ENCODE measurements at places on chromosomes 2 and 18.

DNA sequence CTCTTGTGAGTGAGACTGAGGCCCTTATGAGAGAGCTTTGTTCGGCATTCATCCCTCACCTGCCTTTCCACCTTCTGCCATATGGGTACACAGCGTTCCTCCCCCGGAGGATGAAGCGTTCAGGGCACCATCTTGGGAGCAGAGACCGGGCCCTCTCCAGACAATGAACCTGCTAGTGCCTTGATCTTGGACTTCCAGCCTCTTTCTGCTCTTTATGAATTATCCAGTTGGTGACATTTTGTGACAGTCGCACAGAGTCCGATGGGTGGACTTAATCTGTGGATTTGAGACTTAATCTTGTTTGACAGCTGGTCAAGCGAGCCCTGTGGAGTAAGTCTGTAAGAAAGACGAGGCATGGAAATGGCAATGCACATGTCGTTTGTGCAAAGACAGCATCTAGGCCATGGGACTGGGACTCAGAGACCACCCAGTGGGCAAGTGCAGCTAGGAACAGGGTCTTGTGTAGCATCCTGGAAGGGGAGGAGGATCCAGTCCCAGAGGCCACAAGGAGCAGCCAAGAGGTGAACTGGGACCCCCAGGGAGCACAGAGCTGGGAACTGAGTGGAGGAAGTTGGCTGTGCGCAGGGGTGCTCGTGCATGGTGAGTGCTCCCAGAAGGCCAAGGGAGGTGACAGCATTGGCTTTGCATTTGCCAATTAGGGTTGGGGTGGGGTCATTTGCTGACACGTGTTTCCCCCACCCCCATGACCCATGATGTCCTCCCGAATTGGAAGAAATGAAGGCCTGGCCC, 69.5 kb upstream of the HDAC4 start:
- no peak for DNase-seq

DNA sequence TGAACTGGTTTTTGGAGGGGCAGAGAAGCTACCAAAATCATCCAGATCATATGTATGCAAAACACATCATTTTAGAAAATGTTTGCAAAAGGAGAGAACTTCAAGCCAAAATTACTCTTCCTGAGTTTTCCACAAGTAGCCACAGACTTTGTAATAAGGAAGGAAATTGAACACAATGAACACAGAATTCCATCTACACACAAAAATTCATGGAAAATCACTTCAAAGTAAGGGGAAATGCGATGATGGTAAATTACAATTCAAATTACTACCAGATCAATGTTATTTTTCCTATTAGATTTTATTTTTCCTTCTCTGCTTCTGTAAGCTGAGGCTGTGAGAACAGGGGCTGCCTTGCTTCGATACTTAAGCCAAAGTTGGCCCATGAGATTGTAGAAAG, 172.1 kb upstream of the ARL4C start:
- DNase-seq = no peak

- no peak for DNase-seq
Measured at GRCh38 chr2:227616631-227617030, 667 bp upstream of the SCYGR4 start.

DNA sequence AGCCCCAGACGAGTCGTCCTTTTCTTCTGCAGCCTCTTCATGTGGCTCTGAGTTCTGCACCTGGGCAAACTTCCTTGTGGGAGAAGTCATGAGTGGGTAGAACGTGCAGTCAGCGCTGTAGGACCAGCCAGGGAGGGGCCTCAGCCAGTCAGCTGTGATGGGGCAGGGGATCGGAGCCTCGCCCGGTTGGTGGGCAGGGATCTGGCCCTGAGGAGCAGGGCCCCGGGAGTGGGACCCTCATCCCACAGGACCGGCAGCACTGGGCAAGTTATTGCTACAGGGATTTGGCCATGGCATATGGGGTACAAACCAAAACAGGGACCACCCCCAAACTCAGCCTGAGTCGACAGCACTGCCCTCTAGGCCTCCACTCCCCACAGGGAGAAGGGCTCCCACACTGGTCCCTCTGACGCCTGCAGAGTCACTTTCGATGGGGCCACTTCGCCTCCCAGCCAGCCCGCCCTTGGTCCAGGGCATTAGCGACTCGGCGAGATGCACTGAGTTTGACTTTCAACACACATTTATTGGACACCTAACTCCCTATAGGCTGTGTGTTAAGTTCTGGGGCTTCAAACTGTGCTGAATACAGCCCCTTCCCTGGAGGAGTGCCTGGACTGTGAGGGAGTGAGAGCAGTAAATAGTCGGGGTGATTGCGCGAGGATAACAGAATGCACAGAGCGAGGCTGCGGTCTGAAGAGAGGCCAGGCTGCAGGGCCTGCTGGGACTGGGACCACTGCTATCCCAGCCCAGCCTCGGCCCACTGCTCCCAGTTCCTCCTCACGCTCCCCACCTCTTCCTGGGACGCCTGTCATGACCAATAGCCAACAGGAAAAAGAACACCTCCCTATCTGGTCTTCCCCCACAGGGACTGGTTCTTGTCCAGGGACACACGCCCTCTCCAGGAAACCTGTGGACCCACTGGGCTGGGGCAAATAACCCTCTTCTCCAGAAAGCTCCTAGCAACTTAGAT, 55.9 kb downstream of the SDC1 start:
- DNase-seq = no peak

- DNase-seq = no peak
Measured at GRCh38 chr2:26118682-26119081, 54.2 kb upstream of the GAREM2 start.

DNA sequence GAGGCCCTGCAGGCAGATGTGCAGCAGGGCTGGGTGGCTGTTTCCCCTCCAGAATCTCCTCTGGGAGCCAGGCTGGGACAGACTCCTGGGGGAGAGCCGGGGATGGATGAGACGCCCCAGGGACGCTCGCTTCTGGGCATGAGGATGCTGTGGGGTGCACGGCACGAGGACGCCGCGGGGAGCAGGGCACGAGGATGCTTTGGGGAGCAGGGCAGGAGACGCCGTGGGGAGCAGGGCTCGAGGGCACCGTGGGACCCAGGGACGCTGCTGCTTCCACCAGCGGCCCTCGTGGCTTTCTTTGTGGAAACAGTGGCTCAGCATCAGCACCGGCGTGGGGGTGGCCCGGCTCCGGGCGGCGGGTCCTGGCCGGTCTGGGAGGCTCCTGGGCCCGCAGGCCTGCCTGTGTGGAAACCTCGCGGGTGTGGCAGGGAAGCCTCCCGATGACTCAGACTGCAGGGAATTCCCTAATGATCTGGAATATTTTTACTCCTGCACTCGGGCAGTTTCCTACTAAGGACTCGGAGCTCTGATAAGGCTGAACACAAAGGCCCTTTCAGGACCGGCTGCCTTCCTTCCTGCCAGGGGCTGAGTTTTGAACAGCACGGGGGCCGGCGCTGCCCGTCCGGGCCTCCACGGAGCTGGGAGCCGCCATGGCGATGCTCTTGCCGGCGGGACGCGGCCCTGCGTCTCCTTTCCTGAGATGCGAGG, 62.6 kb downstream of the NFATC1 start:
- no peak for DNase-seq

DNA sequence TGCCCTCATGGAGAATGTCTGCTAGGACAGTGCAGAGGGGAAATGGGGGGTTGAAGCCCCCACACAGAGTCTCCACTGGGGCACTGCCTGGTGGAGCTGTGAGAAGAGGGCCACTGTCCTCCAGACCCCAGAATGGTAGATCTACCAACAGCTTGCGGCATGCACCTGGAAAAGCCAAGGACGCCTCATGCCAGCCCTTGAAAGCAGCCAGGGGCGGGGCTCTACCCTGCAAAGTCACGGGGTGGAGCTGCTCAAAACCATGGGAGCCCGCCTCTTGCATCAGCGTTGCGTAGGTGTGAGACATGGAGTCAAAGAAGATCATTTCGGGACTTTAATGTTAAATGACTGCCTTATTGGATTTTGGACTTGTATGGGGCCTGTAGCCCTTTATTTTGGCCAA, 157.6 kb downstream of the DSEL start:
- DNase-seq = no peak

GRCh38 chr18:55794288-55795052, 206.5 kb upstream of the TCF4 start:
- DNase-seq = no peak

DNA sequence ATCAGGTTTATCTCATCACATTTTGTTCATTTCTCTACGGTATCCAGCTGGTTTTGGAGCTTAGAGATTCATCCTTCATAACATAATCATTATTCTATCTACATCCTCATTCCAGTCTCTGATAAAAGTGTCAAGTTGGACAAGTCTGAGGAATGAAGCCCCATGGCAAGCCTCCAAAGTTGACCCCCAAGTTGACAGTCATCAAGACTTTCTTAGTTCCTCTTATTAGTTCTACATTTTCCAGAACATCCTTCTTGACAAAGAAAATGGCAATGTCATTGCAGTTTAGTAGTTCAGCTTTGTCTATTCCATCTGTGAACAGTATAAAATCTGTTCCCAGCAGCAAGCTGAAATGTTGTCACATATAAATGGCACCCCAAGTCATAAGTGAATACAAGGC, 4.5 kb upstream of the TMSB10 start:
- no peak for DNase-seq

All from NCI-H2107 (cell line).